ENCODE measurements at places on chromosomes 6 and 20.

- no peak for DNase-seq
Observed at GRCh38 chr6:11076540-11076939, 17.1 kb upstream of the SMIM13 start.

GRCh38 chr6:137944793-137945498, 77.9 kb downstream of the TNFAIP3 start:
- DNase-seq = peak; percentile 43

- DNase-seq = peak; percentile 23
Observed at GRCh38 chr6:143400258-143401067, 50.0 kb downstream of the ADAT2 start.

- no peak for DNase-seq
Observed at GRCh38 chr6:111603685-111604084, 2.0 kb downstream of the TRAF3IP2 start.

DNA sequence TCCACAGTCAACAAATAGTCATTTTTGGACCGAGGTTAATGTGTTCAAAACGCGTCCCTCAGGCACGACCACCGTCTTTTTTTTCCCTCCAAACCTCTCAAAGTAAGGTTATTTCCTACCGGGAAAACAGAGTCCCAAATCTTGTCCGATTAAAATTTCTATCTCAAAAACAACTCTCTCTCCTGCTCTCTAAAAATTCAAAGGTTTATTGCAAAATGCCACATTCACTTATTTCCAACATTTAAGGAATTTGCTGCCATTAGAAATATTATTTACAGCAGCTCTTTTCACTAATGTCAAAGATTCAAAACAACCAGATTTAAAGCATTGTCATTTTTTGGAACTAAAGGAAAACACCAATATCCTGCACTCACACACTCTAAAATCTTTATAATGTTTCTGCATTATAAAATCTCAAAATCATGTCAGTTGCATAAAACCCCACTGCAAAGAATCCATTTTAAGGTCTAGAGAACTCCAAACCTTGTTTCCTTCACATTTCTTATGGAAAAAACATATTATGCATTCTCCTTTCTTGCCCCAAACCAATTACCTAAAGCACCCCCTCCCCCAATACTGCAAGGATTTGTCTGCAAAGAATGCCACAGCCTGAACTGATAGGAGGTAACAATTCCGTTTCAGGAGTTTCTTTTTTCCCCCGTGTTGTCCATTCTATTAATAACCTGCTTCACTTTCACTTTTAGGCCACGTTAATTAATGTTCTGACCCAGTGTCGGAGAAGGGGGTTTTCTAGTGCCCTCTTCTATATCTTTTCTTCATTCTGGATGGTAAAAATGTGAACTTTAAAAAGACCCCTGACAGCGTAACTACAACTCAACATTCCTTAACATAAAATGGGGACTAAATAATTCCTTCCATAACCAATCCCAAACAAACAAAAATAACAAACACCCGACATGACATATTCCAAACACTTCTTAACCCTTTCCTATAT, 1.4 kb downstream of the NRN1 start:
- no peak for DNase-seq

GRCh38 chr20:62636446-62636845, 5.9 kb upstream of the SLCO4A1 start:
- no peak for DNase-seq

DNA sequence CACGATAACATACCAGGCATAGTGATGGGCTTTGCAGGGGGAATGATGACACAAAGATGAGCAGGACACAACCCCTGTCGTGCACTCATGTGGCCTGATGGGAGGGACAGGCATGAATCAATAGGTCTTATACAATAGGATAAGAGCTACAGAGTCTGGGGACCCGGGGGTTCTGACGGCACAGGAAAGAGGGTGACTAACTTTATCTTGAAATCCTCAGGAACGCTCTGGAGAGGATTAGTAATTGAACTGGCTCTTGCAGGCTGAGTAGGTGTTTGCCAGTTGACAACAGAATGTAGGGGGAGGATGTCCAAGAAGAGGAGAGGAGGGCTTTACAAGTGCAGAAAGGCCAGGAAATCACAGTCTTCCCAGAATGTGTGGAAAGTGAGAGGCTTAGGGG, 219.9 kb upstream of the ECI2 start:
- DNase-seq = no peak

DNA sequence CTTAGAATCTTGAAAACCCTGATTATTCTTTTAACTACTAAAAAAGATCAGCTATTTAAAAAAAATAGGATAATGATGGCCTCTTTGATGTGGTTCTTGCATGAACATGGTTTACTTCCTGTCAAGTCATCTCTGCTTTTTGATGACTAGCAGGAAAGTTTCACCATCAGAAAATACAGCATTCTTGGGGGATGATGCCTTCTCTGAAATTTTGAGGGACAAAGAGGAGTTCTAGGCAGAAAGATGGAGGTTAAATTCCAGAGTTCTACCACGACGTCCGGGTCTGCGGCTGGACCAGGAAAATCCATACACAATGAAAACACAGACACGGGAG, 130.4 kb downstream of the OLIG3 start:
- peak; percentile 71 for DNase-seq

DNA sequence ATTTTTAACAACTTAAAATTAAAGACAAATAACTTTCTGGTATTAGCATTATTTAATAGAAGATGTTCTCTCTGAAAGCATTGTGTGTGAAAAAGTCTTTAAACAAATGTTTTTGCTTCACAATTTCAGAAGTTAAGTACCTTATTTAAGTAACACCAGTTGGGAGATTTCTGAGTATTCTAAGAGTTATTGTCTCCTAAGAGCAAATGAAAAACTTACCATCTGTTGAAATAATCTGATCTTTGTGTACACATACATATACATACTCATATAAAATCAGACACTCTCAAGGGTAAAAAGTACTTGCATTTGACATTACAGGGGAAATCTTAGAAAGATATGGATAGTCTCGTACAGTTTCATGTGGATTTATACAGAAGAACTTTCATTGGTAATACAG, 2.4 kb downstream of the BTBD3 start:
- no peak for DNase-seq

GRCh38 chr6:134295953-134296553, 21.9 kb downstream of the SGK1 start:
- DNase-seq = no peak

DNA sequence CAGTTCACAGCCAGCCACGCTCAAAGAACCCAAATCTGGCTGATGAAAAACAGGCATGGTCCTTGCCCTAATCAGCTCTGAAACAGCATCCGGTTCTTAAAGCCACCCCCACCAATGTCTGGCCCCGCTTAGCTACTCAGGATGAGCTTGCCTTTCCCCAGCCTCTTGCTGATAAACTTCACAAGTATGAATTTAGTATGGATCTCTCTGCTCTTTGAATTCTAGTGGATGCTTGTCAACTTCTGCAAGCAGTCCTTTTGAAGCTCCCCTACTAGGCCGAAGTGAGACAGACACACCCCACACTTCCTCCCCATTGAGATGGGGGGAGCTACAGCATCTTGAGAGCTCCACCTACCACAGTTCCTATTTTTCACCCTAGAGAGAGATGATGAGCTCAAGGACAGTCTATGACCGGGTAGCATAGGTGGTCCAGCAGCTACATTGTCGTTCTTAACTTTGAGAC, 36.7 kb downstream of the EBF4 start:
- peak; percentile 62 for DNase-seq

- no peak for DNase-seq
Observed at GRCh38 chr6:104182811-104183210, 676.9 kb downstream of the HACE1 start.

DNA sequence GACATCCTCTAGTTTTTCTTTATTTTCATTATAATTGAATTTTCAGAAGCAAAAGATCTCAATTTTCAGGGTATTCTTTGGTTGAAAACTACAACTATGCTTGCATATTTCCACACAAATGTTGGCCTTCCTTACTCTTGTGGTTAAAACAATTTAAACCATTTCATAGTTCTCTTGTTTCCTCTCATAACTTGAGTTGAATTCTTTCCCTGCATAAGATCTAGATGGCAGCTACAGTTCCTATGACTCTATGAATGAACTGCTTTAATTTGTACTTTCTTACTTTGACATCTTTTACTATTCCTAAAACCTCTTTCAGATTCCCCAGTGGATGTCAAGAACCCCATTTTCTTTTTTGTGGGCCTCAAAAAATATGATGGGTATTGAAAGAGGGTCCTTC, 564.5 kb downstream of the NKAIN2 start:
- no peak for DNase-seq

DNA sequence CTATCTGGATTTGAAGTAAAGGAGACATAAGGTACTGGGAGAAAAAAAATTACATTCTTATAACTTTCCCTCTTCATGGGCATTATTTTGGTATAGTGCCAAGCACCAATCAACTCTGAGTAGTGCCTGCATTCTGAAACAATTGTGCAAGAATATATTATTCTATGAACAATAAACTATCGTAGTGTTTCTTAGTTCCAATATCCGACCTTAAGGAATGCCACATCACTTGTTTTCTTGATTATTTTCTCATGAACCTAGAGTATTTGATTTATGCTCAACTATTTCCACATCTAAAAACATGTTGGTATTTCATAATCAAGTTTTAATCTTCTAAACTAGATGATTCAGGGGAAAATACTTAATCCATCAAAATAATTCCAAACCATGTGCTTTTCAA, 294.4 kb upstream of the TBX18 start:
- no peak for DNase-seq
